ENCODE measurements at places on chromosomes 6 and 20.
A peak's percentile ranks its signal among the peaks of the same experiment; 100 is the strongest.

GRCh38 chr6:37473364-37474095 lies 26.2 kb downstream of the CCDC167 start:
- DNase-seq, result no peak

- DNase-seq, result no peak
Observed at GRCh38 chr6:30091577-30092381, 16.2 kb upstream of the RNF39 start.

- DNase-seq, result no peak
Observed at GRCh38 chr20:46119028-46119546, 973 bp downstream of the CD40 start.

DNA sequence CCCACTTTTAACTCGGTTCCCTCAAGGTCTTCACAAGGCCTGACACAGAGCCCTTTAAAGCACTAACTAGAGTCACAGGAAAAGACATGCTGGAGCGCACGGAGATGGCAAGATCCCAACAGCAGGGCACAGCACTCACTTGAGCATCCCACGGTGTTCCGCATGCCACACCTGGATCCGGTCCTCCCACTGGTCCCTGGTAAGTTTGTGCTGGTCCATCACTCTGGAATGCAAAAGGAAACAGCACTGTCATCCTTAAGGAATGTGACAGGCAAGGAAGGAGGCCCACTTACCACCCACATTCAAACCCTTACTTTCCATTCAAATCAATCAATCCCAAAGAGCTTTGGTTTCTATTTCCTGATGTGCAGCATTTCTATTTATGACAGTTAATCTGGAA lies 34.7 kb downstream of the EZR start:
- no peak for DNase-seq

DNA sequence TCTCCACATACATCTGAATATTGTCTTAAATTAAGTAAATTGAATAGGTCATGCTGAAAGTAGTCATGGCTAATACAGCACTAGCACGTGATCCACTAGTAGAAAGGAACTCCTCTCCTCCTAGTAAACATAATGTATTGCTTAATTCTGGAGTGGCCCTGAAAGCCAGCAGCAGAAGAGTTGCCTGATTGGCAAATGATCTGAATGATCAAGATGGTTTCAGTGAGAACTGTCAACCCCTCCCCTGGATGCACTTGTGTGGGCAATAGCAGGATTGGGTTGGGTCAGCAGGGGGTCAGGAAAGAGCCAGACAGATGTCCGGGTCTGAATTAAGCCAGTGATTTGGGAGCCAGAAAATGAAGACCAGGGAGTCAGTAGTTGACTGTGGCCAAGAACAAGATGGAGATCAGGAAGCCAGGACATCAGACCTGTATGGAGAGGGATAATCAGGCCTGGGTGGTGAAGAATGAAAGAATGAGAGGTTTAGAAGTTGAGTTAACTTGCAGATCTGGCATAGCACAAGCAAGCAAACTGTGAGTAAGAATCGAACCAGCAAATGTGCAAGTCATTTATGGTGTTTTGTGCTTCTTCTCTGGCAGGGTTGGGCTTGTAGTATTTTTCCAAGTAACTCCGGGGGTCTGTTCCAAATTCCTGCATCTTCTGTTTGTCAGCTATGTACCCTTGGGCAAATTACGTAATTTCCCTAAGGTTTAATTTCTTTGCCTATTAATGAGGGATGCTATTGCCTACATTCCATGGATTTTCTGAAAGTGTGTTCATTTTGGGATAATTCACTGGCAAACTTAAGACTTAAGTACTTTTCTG lies 304.9 kb downstream of the CD109 start:
- DNase-seq, result no peak

- no peak for DNase-seq
Observed at GRCh38 chr20:44120676-44121425, 66.1 kb downstream of the JPH2 start.

DNA sequence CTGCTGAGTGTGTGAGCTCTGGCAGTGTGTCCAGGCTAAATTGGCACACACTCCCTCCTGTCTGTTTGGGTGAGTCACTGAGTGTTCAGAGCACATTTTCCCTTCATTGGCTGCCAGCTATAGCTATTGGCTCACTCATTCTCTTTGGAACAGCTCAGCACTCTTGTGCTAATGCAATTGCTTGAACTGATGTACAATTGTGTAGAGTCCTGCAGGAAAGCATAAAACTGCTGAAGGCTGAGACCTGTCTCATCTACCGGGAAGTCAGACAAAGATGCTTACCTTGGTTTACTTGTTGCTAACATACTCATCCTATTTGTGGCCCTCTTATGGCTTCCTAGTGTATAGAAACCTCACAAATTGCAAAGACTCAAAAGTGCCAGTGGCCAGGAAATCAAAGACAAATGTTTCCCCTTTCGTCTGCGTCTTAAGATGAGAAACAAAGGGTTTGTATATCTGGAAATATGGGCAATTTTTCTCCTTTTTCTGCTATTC lies 351.0 kb downstream of the BCKDHB start:
- no peak for DNase-seq

GRCh38 chr6:94668876-94669275 lies 908.5 kb upstream of the MANEA start:
- no peak for DNase-seq

- DNase-seq, result peak; percentile 84
Observed at GRCh38 chr20:35303735-35304491, 11.7 kb upstream of the FAM83C start.

DNA sequence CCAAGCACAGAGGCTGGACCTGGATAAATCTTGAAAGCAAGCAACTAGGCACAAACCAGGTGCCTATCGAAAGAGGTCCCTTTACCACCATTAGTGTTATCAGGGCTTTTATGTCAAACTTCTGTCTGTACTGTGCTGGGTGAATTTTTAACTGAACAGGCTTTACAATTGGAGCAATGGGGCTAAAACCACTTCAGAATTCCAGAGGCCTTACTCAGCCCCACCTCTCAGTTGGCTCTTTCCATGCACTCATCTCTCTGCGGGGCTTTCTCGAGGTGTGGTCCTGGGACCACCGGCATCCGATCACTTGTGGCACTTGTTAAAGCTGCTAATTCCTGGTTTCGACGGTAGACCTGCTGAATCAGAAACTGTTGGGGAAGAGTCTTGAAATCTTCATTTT lies 232.5 kb downstream of the SOX4 start:
- DNase-seq, result no peak

DNA sequence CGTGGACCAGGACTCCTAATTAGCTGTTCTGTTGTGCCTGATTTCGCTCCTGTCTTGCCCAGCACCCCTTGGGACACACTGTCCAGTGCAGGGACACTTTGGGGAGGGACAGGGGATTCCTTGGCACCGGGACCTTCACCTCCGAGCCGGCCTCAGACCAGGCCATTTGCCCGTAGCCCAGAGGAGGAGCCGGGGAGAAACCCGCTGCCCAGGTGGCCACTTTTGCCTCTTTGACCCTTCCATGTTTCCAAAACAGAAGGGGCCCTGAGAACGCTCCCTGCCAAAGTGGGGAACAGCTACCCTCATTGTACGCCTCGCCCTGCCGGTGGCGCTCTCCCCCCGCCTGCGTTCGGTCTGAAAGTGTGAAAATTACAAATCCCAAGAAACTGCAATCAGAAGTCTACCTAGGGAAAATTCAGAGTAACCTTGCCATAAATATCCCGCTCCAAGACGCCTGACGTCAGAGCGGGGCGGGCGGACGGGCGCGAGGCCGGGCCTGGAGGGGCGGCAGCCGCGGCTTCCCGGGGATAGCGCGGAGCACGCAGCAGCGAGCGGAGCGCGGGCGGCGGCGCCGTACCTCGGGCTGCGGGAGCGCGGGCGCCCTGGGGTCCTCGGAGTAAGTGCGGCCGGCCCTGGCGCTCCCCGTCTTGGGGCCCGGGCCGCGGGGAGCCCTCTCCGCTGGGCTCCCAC lies at the start of gene DAAM2:
Gene DAAM2 (plus strand): TSS at position 527 of the 690 bp plus-strand sequence. CDS start 63,927 bp downstream, outside the sequence.
- DNase-seq, result no peak

- DNase-seq, result no peak
Observed at GRCh38 chr6:37625591-37626374, 71.9 kb downstream of the MDGA1 start.

DNA sequence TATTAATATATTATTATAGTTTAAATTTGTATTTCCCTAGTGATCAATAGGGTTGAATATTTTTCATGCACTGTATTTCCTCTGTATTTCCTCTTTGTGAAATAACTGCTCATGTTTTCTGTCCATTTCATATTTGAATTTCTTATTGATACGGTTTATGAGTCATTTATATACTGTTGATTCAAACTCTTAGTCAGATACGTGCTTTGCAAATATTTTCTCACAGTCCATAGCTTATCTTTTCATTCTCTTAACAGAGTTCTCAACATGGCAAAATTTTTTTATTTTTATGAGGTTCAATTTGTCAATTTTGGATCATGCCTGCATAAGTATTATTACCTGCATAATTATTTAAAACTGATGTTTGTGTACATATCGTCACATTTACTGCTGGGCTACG lies 329.6 kb downstream of the HAO1 start:
- DNase-seq, result no peak

DNA sequence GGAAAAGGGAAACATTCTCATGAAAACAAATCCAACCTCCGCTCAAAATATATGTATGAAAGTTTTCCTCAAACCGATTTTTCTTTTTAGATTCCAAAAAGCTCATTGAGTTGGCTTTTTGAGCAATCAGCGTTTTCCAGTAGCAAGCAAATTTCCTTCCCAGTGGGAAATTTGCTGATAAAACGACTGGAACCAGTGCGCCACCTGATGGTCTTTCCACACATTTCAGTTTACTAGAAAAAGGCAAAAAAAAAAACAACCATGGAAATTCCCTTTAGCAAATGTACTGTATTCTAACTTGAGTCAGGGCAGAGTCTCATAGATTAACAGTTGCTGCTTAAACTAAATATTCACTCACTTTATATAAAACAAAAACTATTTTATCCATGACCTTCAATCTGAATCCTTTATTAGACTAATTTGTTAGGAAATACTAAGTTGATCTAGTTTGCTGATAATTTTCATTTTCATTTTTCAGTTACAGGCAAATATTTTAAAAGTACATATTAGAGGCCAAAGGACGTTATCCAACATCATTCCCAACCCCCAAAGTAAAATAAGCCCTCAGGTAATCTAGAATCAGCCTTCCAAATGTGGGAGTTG lies 271.5 kb downstream of the FOXA2 start:
- DNase-seq, result no peak

DNA sequence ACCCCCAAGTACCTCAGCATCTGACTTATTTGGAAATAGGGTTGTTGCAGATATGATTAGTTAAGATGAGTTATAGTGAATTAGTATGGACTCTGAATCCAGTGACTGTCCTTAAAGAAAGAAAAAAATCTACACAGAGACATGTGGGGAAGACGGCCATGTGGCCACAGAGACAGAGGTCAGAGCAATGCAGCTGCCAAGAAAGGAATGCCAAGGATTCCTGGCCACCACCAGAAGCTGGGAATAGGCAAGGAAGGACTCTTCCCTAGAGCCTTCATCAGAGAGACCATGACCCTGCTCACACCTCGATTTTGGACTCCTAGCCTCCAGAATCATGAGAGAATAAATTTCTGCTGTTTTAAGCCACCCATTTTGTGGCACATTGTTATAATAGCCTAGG lies 81.8 kb downstream of the FYN start:
- no peak for DNase-seq

GRCh38 chr20:33419140-33419974 lies 18.0 kb upstream of the CDK5RAP1 start:
- DNase-seq, result no peak

GRCh38 chr6:153121311-153121710 lies 9.8 kb downstream of the RGS17 start:
- no peak for DNase-seq

- no peak for DNase-seq
Observed at GRCh38 chr6:63355632-63356031, 35.8 kb upstream of the LGSN start.

DNA sequence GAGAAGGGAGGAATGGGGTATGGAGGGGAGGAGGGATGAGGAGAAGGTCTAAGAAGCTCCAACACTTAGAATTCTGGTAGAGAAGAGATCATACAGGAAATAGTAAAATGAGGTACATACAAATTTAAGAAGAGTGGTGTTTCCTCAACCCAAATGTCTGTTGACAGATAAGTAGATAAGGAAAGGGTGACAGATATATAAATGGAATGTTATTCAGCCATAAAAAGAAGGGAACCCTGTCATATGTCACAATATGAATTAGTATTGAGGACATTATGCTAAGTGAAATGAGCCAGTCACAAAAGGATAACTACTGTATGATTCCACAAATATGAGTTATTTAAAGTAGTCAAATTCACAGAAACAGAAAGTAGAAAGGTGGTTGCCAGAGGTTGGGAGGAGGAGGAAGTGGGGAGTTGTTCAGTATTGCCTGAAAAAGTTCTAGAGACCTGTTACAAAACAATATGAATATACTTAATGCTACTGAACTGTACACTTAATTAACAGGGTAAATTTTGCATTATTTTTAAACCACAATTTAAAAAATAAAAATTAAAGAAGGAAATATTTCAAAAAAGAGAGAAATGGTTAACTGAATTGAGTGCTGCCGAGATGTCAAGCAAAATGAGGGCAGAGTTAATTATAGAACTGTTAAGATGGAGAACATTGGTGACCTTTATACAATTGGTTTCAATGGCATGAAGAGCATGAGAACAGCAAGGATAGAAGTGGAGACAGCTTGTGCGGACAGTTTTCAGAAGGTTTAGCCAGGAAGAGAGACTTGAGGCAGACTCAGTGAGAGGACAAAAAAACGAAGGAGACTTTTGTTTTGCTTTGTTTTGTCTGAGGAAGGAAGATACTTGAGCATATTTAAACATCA lies 47.6 kb upstream of the ADGRF4 start:
- no peak for DNase-seq

DNA sequence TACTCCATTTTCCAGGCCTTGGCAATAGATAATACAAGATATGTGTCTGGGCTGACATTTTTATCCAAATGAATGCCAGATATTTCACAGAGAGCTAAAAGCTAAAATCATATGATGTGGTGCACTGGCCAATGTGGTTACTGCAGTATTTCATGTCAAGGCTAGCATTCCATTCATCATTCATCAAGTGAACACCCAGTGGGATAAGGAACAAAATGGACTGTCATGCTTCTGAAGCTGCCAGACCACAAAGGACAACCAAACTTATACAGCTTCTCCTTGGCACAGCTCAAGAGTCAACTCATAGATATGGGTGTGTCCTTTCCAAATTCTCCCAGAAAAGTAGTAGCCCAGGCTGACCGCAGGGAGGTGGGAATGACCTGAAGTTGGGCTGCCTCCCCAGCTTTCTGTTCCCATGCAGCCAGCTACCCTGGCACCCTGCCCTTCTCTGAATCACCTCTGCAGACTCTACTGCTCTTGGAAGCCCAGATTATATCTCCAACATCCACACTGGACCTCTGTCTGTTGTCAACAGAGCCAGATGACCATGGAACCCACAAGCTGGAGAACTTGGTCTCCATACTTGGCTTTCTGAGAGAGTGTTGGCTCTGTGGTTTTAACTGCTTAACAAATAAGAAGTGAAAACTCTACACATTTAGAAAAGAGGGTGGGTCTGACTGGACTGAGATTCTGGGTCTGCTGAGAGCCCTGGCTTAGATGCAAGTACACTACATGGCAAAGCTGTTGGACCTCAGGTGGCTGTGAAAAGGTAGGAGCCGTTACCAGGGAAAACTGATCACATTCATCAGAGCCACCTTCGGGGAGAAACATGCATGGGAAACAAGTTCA lies 122.8 kb downstream of the ALDH8A1 start:
- no peak for DNase-seq

GRCh38 chr6:68572975-68573374 lies 62.1 kb upstream of the ADGRB3 start:
- no peak for DNase-seq

GRCh38 chr6:105452924-105453756 lies 50.3 kb upstream of the PREP start:
- DNase-seq, result peak; percentile 14

- no peak for DNase-seq
Observed at GRCh38 chr6:71248306-71248765, 40.3 kb upstream of the OGFRL1 start.

- DNase-seq, result no peak
Observed at GRCh38 chr20:62606551-62607201, 35.6 kb upstream of the SLCO4A1 start.
